ENCODE measurements at places on chromosomes 3 and 15.

GRCh38 chr3:165753560-165753959 is 83.7 kb downstream of the BCHE start:
- DNase-seq: no peak

- no peak for DNase-seq
These were observed 1441.5 kb downstream of the OTOL1 start for GRCh38 chr3:162938083-162938482.

- DNase-seq: no peak
These were observed 523 bp downstream of the VILL start for GRCh38 chr3:37991109-37991508.

- no peak for DNase-seq
These were observed 16.4 kb upstream of the HHATL start for GRCh38 chr3:42719002-42719401.

GRCh38 chr3:31959951-31960792 is 20.9 kb downstream of the OSBPL10 start:
- no peak for DNase-seq

GRCh38 chr15:70374096-70374495 is 276.4 kb upstream of the TLE3 start:
- no peak for DNase-seq
